Activated CD4-positive, alpha-beta T cell treated with anti-CD3 and anti-CD28 coated beads, Interleukin-2, amount 50 U/mL, for 4 hours (primary cell): ENCODE measurements at places on chromosomes 7 and 10.

DNA sequence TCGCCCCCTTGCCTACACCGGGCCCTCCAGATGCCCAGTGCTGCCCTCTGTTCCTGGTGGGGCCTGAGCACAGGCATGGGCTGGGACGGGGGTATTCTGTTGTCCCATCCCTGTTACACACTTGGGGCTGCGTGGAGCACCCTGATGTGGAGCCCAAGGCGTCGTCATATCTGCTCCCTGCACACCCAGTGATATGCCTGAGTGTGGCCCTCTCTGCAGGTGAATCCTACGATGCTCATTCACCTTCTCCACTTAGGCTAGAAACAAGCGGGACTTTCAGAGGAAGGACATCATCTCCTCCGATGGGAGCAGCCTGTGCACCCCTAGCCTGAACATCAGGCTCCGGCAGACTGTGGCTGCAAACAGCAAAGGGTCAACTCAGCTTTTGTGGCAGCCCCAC, 91.0 kb upstream of the NPTX2 start:
- no peak for DNase-seq

DNA sequence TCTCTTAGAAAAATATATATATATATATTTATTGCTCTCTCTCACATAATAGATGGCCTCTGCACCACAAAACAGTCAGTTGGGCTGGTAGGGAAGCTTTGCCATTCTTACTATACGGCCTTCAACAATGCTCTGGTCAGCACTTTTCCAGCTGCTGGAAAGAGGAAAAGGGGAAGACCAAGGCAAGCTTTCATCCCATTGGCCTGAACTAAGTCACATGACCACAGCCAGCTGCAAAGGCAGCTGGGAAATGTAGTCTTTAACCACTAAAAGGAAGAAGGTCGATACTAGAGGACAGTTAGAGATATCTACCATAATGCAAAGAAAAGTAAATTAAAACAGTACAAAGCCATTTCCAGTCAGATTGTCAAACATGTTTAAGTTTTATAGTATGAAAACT, 58.4 kb upstream of the MACROH2A2 start:
- DNase-seq, result no peak

DNA sequence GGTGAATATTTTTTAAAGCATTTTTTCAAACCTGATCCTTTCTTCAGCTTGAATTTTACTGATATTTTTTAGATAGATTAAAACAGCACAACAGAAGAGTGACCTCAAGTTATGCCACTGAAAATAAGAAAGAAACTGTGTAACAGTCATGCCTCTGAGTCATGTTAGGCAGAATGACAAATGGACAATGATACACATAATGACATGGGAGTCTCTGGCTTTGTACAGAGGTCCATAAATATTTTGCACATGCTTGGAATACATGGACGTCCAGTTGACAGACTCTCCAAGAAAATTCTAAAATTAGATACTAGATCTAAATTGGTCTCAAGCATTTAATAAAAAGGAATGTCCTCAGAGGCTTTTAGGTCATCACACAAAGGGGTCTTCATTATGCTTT, 21.9 kb upstream of the SEMA3A start:
- no peak for DNase-seq

GRCh38 chr10:87092861-87093631, 1.6 kb downstream of the GLUD1 start:
- DNase-seq, result no peak

GRCh38 chr10:5898163-5898562, 8.1 kb downstream of the FBH1 start:
- no peak for DNase-seq

DNA sequence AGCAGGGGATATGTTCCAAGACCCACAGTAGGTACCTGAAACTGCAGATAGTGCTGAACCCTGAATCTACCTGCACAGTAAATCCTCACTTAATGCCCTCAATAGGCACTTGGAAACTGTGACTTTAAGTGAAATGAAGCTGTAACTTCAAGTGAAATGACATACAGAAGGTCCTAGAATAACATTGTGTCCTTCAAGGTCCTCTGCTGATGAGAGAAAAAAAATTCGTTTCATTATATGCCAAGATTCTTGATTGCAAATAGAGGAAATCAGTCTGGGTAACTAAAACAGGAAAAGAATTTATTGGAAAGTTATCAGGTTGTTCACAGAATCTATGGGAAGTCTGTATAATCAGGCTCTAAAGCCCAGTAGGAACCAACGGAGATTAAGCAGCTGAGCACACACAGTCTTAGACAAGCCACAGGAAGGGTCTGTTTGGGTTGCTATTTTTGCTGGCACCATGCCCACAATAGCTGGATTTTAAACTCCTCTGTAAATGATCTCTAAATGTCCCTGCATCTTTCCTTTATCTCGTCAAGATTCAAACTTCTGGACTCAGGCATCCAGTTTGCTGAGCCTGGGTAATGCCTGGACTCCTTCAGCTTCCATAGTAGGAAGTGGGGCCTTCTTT, 57.5 kb downstream of the EXOC4 start:
- DNase-seq, result no peak

GRCh38 chr7:39501358-39501757, 64.8 kb upstream of the YAE1 start:
- no peak for DNase-seq
